AG04450 (cell line): ENCODE measurements at places on chromosomes 2 and 18.

DNA sequence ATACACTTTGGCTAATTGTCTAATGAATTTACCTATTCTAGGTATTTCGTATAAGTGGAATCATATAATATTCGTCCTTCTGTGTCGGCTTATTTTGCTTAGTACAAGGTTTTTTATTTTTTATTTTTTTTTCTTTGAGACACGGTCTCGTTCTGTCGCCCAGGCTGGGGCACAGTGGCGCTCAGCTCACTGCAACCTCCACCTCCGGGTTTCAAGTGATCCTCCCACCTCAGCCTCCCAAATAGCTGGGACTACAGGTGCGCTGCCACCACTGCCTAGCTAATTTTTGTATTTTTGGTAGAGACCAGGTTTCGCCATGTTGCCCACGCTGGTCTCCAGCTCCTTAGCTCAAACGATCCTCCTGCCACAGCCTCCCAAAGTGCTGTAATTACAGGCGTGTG, 38.2 kb downstream of the PCBP1 start:
- DNase-seq = no peak

DNA sequence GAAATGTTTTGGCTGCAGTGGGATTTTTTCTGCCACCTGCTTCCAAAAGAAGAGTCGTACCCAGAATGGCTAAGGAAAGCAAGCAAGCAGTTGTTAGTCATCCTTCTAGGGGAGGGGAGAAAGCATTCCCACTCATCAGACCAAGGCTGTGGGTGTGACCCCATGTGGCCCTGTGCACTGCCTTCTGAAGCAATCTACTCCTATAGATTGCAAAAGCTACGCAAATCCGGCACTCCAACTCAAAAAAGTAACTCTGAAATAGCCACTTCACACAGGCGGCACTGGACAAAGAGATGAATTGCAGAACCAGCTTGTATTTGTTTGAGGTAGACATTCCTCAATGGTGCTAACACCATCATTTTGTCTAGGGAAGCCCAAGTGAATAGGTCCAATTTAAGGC, 44.3 kb downstream of the ST3GAL5 start:
- DNase-seq = no peak

- no peak for DNase-seq
Measured at GRCh38 chr18:26902291-26902690, 36.8 kb upstream of the AQP4 start.

GRCh38 chr2:210318891-210319290, 3.9 kb upstream of the MYL1 start:
- no peak for DNase-seq

- DNase-seq = no peak
Measured at GRCh38 chr2:10478298-10478625, 30.1 kb upstream of the ODC1 start.

DNA sequence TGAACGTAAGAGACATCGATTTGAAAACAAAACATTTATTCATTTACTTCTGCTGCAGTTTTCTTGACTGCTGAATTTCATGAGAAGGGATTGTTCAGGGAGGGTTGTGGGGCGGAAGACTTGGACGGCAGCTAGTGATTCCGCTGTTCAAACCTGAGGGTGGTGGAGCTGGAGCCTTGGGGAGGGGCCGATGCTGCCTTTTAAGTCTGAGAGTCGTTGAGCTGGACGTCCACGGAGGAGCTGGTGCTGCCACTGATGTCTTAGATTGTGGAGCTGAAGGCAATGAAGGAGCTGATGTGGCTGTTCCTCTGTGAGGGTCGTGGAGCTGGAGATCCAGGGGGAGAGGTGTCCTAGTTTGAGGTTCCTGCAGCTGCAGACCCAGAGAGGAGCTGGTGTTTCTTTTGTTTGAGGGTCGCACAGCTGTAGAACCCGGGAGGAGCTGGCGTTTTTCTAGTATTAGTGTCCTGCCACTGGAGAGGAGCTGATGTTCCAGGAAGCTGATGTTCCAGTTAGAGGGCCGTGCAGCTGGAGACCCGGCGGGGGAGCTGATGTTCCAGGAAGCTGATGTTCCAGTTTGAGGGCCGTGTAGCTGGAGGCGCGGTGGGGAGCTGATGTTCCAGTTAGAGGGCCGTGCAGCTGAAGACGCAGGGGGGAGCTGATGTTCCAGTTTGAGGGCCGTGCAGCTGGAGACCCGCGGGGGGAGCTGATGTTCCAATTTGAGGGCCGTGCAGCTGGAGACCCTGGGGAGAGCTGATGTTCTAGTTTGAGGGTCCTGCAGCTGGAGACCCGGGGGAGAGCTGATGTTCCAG, 150.9 kb downstream of the RTP5 start:
- no peak for DNase-seq

GRCh38 chr2:237600205-237600846, 9.8 kb upstream of the RAB17 start:
- DNase-seq = no peak

GRCh38 chr2:210443527-210443926, 33.0 kb downstream of the LANCL1 start:
- DNase-seq = no peak

- no peak for DNase-seq
Measured at GRCh38 chr18:48668466-48669179, 129.8 kb downstream of the CTIF start.

DNA sequence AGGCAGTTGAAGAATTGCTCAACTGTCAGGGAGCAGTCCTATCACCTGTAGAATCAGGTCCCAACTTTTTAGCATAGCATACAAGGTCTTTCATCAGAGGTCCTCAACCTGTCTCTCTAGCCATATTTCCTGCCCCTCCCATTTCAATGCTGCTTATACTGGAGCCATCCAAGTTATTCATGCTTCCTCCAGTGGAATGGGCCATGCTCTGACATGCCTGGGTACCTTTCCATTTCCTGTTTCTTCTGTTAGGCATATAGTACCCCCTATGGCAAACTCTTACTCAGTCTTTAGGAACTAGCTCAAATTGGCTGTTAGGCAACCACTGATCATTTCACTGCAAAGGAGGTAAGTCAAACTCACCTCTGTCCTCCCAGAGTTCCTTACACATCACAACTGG, 51.0 kb upstream of the ABCA12 start:
- DNase-seq = no peak

DNA sequence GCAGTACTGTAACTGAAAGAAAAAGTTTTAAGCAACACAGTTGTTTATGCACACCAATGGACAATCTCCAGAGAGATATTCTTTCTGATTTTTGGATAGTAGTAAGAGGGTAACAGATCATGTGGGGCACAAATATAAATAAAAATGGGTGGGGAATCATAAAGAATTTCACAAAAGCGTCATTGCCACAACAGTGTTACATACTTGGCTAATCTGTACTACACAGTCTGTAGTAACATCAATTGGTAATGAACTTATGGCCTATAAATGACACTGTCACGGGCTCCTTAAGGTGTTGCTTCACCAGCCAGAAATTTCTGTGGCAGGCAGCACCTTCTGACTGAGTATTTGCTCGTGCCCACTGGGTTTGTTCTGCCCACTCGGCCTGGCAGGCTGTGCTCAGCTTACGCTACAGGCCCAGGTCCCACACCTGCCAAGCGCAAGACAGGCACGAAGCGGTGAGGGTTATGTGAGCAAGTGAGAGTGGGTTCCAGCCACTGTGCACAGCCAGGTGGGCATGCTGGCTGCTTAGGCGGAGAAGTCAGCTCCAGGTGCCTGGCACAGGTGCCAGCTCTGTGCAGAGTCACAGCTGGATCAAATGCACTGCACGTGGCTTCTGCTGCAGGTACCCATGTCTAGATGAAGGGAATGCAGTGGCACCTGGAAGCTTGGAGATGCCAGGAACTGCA, 532.5 kb upstream of the SLC39A10 start:
- no peak for DNase-seq

DNA sequence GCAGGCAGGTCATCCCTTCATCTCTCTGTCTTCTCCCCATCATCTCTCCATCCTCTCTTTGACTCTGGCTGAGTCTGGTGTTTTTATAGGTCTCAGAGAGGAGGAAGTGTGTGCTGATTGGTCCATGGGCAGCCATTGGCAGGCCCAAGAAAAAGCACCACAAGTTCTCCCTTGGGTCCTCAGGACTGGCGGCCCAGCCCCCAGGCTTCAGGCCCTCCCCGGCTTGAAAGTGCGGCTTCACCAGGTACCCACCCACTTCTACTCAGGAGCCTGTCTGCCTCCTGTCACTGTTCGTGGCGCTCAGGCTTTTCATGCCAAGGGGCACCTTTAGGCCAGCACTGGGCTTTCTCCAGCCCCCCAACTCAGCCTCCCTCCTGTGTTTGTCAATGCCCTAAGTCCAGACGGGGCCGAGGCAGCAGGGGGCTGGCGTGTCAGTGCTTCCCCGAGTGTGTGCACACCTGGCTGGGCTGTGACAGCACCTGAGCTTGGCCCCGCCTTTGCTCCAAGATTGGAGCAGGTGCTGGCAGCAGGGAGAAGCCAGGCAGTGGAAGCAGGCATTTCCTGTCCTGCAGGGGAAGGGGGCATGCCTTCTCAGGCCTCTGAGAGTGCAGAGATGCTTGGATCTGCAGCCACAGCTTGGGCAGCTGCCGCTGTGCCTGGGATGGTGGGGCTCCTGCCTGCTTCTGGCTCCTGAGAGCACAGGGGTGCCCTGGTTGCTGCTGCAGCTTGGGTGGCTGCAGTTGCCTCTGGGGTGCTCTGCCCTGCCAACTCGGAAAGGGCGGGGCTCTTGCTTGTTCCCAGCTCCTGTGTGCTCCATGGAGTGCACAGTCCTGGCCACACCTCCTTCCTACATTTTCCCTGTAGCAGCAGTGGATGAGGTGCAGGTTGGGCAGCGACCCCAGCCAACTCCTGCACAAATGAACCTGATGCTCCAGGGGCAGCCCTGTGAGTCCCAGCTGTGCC, 34.1 kb downstream of the FBXO48 start:
- no peak for DNase-seq

- no peak for DNase-seq
Measured at GRCh38 chr2:38806015-38806732, 28.2 kb downstream of the GEMIN6 start.

DNA sequence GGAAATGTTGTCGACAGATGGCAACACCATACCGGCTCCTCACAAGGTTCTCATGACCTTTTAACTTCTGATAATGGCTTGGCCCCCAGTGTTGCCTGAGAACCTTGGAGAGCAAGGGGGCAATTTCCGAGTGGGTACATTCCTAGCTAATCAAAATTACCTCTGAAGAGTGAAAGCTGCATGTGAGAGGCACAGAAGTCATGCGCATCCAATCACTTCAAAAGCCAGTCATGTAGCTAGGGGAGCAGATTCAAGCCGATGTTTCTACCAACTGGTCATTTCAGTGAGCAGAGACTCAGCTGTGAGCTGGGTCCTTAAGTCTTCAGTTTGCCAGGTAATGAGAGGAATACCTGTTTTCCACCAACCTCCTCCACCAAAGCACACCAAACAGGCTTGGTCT, 111.4 kb downstream of the LIPG start:
- DNase-seq = no peak

DNA sequence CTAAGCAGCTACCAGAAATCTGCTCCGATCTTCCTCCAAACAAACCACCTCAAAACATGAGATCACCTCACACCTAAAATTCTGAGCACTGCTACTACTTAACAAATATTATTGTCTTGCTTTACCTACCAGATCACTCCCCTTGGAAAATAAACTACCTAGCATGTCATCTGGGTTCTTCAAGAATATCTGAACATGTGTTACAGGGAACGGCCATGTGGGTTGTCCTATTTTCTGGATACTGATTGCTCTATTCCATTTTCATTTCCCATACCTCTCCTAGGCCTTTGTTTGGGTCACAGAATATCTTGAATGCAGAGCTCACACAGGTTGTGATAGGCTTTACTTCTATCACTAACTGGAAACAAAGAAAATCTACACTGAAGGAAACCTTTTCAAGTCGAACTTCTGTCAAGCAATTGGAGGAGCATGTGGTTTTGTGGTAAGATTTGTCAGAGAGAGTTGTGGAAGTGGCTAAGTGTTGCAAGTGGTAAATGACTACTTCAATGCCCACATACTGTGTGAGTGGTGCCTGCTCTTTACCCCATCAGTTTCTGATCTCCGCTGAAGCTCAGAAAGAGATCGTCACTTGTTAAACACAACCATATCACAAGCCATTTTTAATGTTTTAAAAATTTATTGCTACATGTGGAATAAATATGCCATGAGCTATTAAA, 739.1 kb upstream of the ZEB2 start:
- DNase-seq = no peak

DNA sequence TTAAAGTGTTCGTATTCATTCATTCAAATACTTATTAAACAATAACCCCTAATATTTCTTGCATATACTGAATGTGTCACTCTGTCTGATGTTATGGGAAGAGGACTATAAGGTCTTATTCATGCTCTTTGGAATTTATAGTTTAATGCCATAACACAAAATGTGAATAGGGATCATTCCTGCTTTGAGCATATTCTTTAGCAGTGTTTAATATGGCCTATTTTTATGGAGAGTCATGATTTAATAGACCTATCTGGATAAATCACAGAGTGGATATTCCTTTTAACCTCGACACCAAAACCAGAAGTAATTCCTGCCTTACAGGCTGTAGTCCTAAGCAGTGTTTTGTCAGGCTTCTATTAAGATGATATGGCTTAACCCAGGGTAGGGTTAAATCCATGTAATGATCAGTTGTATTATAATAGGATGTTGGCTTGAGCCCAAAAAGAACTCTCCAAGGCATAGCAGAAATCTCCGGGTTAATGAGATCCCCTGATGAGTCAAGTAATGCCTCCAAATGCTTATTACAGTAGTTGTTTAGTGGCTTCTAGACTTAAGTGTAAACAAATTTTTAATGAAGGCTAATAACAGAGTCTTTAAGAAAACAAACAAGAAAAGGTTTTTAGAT, 54.3 kb downstream of the GULP1 start:
- DNase-seq = no peak

- no peak for DNase-seq
Measured at GRCh38 chr2:182784777-182785176, 68.7 kb downstream of the DNAJC10 start.
